IMR-90 (cell line): ENCODE measurements at places on chromosomes 7 and 10. TPM values are rescaled to one million over a fixed set of nuclear protein-coding genes. Genes with fewer than 3 reads are reported as not detected.

DNA sequence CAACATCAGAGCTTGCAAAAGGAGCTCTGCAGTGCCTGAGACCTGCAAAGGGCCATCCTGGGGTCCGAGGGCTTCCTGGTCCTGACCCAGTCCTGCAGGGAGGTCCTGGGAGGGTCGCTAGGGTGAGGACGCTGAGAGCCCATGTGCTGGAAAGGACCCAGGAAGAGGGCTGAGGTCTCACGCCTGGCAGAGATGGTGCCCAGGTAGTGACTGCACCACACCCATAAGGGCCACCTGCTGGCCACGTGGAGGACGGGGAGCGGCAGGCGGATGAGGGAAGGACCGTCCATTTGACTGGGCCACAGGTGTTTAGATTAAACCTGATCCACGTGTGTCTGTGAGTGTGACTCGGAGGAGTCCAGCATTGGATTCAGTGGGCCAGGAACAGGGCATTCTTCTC is 392.8 kb downstream of the DNAJB6 start:
- DNase-seq: no peak

GRCh38 chr7:152760854-152761748 is 1.5 kb downstream of the ACTR3B start:
- peak; percentile 73 for DNase-seq

- DNase-seq: no peak
Observed at GRCh38 chr10:66337211-66337610, 588.6 kb upstream of the LRRTM3 start.

GRCh38 chr10:24485304-24485703 is 238.4 kb downstream of the ARHGAP21 start:
- no peak for DNase-seq

DNA sequence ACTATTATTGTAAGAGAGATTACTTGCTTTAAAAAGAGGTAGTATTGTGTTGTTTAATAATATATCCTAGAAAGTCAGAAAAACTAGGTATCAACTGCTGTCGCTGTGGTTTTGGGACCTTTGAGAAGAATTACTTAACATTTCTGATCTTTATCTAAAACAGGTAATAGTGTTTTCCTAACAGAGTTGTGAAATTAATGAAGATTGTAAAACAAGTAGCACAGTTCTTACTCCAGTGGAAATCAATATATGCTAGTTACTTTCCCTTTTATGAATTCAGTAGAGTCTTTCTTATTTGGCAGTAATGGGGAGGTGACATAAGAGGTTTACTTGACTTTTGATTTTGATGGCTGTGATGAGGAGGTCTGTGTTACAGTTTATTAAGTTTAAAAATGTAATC is 58.1 kb downstream of the KIF20B start:
- DNase-seq: no peak

The BMI1 gene
- total RNA-seq: 25.8 and 38.3 TPM in 2 replicates

The MLXIPL gene
- total RNA-seq: not detected in 2 replicates

The RBP3 gene
- not detected in 2 replicates for total RNA-seq

The CALHM2 gene
- 2.2 and 2.5 TPM in 2 replicates for total RNA-seq

The TUBAL3 gene
- total RNA-seq: not detected in 2 replicates

The CCDC172 gene
- total RNA-seq: not detected in 2 replicates

The CXCL12 gene
- 15.8 and 16.9 TPM in 2 replicates for total RNA-seq

The ARHGAP19 gene
- total RNA-seq: 7.0 and 12.8 TPM in 2 replicates

The EXOSC1 gene
- total RNA-seq: 47.2 and 51.6 TPM in 2 replicates

The DNAJC12 gene
- 1.7 and 2.3 TPM in 2 replicates for total RNA-seq

The NEBL gene
- under 0.01 TPM in 1 of 2 replicates, not detected in the other for total RNA-seq
